NCI-H774 (cell line): ENCODE measurements at places on chromosomes 16 and 17.

- DNase-seq = no peak
Measured at GRCh38 chr16:58102665-58103392, 26.4 kb downstream of the CFAP20 start.

GRCh38 chr17:16488186-16488967 is 3.6 kb downstream of the LRRC75A start:
- no peak for DNase-seq

DNA sequence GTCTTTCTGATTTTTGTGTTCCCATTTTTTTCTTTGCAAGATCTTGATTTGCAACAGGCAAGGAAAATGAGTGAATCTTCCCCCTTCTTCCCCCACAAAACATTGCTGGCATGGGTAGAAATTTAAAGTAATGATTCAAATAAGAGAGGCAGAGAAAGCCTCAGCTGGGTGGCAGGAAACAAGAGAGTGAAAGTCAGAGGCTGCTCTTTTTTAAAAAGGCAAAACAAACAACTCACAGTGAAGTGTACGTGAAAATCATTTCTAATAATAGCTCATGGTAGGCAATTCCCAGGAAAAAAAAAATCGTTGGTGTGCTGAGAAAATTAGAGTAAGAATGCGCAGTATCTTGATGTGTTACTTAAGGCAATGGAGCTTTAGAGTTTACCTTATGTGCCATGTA is 229.5 kb downstream of the FTO start:
- no peak for DNase-seq

- no peak for DNase-seq
Measured at GRCh38 chr17:9670596-9670995, 25.3 kb downstream of the USP43 start.

DNA sequence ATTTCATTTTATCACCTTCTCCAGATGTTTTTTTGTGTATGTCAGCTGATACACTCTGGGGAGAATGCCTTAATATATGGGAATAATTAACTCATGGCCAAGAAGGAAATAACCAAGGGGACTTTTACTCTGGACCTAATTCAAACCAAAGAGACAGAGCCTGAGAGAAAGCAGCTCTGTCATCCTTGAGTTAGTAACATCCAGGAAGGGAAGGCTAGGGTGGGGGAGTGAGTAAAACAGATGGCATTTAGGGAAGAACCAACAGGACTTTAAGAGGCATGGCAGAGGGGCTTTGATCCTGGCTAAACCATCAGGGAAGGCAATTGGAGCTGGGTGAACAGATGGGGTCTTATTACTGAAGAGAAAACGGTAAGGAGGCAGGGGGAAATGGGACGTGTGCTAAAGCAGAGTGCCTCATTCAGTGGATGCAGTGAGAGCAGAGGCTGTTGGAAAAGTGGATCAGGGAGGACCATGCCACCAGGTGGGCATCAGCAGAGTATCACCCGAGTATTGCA is 2.5 kb upstream of the SMPD3 start:
- no peak for DNase-seq

DNA sequence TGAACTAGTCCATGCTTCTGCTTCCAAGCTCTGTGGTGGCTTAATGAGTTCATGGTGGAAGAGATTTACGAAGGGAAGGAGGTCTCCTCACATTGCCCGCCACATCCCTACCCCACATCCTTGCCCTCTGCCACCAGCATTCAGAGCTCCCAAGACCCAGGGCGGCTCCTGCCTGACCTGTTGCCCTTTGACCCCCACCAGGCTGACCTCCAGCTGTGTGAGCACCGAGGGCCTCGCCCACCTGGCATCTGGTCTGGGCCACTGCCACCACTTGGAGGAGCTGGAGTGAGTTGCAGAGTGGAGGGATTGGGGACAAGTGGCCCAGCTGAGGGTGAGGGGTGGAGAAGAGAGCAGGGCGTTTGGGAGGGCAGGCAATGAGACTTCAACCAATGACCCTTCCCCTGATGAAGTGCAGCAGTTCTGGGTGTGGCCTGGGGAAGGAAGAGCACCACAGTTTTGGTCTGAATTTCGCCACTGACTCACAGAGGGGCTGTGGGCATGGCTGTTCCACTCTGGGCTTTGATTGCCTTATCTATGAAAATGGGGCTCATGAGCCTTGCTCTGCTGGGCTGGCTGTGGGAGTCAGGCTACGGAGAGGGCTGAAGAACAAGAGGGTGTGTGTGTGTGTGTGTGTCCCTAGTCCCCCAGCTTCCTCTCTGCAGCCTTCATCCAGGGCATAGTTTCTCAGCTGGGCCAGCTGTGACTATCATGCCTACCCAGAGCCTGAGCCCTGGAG is 22.6 kb upstream of the CPNE2 start:
- no peak for DNase-seq

- no peak for DNase-seq
Measured at GRCh38 chr17:16910341-16910740, 61.6 kb downstream of the TNFRSF13B start.

DNA sequence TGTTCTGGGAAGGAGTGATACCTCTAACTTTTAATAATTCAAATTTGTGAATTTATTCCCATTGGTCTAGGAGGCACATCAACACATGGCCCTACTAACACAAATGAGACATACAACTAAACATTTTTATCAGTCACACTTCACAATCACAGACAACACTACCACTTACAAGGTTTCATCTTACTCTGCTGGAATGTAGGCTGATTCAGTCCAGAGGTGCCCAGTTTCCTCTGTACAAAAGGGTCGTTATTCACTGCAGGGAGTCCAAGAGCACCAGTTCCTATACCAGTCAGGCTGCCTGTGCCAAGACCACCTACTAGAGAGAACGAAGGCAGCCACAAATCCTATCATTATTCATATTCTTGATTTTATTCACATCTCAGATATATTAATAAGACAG is 41.4 kb downstream of the SETD6 start:
- no peak for DNase-seq

DNA sequence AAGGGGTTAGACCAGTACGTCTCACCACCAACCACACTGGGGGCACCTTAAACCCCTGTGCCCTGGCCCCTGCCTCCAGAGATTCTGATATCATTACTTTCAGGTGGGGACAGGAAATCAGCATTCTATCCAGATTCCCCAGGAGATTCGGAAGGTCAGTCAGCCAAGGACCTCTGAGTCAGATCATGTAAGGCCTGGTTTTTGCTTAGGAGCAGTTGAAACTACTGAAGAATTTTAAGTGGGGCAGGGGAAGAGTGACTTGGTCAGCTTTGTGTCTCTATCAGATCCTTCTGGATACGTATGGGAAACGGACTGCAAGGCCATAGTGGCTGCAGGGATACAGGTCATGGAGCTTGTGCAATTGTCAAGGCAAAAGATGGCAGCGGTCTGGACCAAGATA is 9.0 kb downstream of the EMP2 start:
- no peak for DNase-seq

- no peak for DNase-seq
Measured at GRCh38 chr17:38735161-38735997, 5.2 kb downstream of the CISD3 start.

GRCh38 chr17:2075336-2076086 is 20.6 kb downstream of the HIC1 start:
- DNase-seq = no peak

GRCh38 chr17:9386401-9386800 is 189.2 kb downstream of the STX8 start:
- DNase-seq = no peak

GRCh38 chr16:86303787-86304678 is 206.3 kb upstream of the FOXF1 start:
- no peak for DNase-seq

GRCh38 chr16:11128211-11129141 is 127.5 kb downstream of the SOCS1 start:
- DNase-seq = no peak

DNA sequence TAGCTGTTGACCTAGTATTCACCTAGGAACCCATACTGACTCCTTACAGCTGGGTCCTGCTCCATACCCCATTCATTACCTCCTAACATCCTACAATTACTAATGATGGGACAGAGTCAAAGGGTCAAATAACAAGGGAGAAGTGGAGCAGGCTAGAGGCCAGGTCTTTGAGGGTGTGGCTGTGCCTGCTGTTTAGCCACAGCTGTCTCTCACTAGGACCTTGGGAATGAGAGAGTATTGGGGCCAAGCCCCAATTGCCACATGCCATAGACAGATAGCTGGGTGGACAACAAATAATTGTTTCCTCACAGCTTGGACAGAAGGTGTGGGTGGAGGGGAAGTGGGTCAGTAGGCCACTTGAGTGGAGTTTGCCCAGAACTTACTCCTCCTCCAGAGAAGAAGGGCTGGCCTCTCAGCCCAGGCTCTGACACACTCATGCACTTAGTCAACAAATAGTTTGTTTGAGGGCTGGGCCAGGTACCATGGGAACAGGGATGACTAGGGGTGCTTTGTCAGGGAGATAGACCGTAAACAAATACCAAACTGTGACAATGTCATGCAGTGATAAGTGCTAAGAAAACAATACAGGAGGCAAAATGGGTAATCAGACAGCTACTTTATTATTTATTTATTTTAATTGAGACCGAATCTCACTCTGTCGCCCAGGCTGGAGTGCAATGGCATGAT is 10.2 kb upstream of the CENPT start:
- peak; percentile 70 for DNase-seq

- DNase-seq = no peak
Measured at GRCh38 chr16:578232-578869, 8.6 kb downstream of the PIGQ start.

GRCh38 chr17:10261098-10261497 is 62.7 kb upstream of the GAS7 start:
- no peak for DNase-seq

GRCh38 chr16:17638134-17638533 is 167.4 kb upstream of the XYLT1 start:
- DNase-seq = no peak

GRCh38 chr17:3866276-3866675 is 20.2 kb upstream of the NCBP3 start:
- DNase-seq = no peak

- DNase-seq = no peak
Measured at GRCh38 chr16:70777973-70778406, 23.0 kb downstream of the VAC14 start.

DNA sequence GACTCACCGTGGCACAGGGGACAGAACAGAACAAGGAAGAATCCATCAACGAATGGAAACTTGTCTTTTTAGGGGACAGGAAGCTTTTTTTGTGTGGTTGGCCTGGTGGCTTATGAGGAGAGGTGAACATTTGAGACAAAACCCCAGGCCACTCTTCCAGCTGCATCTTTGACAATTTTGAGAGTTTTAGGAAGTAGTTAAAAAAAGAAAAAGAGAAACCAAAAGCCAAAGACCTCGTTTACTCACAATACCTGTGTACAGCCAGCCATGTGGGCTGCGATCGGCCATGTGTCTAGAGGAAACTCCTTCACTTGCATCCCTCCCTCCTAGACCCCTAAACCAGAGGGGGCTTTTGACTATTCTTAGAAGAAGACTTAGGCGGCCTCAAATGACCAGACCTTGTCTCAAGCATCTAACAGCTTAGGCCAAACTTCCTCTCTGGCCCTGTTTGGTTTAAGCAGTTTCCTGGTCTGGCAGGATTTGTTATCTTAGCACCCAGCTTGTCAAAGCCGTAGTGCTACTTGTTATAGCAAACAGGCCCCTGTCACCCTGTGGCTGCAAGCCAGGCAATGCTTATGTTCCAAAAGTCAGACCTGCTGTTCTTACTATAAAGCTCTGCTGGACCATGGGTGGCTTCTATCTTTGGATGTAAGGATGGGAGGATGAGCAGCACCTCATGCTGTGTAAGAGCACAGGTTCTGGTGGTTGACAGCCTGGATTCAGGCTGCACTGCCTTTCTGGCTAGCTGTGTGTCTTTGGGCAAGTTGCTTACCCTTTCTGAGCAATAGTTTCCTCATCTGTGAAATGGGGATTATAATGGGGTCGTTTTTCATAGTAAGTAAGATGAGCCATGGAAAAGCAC is 17.7 kb downstream of the KSR1 start:
- DNase-seq = no peak

GRCh38 chr17:6066183-6066948 is 3.8 kb upstream of the WSCD1 start:
- no peak for DNase-seq

GRCh38 chr16:19704321-19705145 is 13.5 kb downstream of the KNOP1 start:
- DNase-seq = no peak

GRCh38 chr17:78128551-78129350 is at the start of gene TMC6:
TSS of gene TMC6 (minus strand) at chr17:78128755. CDS start at chr17:78126832, 1,923 bp downstream.
- DNase-seq = peak; percentile 73

- peak; percentile 27 for DNase-seq
Measured at GRCh38 chr17:48002266-48002915, 31.5 kb downstream of the CDK5RAP3 start.

- DNase-seq = no peak
Measured at GRCh38 chr17:27991462-27991993, 50.9 kb upstream of the NLK start.
